Glutamatergic neuron (in vitro differentiated cells): ENCODE measurements at places on chromosomes 5 and 9. TPM values are rescaled to one million over a fixed set of nuclear protein-coding genes. Genes with fewer than 3 reads are reported as not detected.

Gene FRRS1L
- total RNA-seq: 4.4 TPM

Gene GRIN1
- 5.5 TPM for total RNA-seq

Gene DMRTA1
- total RNA-seq: 30.1 TPM

Gene CDKN2B
- 0.93 TPM for total RNA-seq

Gene CXCL14
- 0.32 TPM for total RNA-seq

DNA sequence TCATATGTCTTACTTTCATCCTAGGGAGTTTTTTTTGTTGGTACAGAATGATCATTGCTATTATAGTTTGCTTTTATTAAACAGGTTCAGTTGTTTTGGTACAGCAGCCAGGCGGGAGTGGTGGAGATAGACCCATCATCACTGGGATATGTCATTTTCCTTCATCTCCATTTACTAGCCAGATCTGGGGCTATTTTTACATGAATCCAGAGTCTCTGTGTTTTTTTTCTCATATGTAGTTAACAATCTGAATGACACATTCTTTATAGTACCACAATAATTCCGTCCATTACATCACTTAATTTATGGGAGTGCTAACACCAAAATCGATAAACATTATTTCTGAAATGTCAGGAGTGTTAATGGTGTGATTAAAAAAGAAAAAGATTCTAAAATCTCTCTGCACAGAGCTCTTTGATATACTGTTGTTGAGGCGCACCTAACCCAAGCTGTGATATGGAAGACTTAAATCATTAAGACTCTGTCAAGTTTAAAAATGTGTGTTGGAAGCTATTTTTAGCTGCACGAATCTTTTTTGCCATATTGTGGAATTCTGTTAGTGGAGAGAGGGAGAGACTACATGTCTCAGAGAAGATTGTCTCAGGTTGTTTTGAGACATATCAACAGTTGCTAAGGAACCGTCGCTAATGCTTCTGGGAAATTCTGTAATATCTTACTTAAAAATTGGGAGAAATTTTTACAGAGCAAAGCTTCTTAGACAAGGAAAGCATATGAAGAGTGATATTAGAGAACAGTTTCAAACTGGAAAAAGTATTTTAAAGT, 59.6 kb downstream of the RPS23 start:
- no peak overlapping the region for H3K27ac ChIP-seq
- H3K36me3 ChIP-seq: no peaks in the 10 kb centered on the region
- no peak overlapping the region for H3K4me3 ChIP-seq
- H3K4me1 ChIP-seq: no peaks in the 10 kb centered on the region

GRCh38 chr9:127280880-127281660, 16.5 kb downstream of the GARNL3 start:
- no peak overlapping the region for H3K4me3 ChIP-seq
- no peak for DNase-seq
- no peaks in the 10 kb centered on the region for H3K27me3 ChIP-seq
- peak overlapping the region; percentile 1 for H3K27ac ChIP-seq
- H3K4me1 ChIP-seq: no peaks in the 10 kb centered on the region

DNA sequence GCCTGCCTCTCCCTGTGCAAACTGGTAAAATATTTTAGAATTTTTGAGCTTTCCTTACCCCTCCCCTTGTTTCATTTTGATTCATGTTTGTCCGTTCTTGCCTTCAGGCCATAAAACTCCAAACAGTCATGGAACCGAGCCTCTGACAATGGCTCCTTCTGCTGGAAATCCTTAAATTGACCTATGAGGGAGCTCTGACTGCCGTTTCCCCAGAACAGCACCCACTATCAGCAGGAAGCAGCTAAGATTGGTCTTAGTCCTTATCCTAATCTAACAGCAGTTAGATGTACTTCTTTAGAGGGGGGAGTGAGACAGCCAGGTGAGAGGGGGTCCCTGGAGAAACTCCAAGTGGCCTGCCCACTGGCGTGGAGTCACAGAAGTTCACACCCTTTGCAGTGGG, 106.7 kb downstream of the FAM174A start:
- no peak overlapping the region for H3K27ac ChIP-seq
- H3K4me3 ChIP-seq: no peak overlapping the region
- no peaks in the 10 kb centered on the region for H3K4me1 ChIP-seq
- DNase-seq: no peak

DNA sequence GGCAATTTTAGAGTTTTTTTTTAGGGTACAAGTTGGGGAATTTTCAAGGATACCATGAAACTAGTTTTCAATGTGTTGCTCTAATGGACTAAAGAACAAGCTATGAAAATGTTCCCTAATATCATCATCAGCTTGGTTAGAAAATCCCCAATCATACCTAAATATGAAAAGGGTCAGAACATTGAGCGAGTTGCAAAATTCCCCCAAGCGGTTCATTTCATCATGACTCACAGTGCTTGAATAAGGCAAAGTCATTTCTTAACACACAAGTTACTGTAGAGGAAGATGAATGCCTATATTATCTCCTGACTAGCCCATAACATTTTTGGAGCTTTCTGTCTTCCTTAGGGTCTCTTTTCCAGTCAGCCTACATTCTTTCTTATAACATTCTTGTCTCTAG, 62.7 kb downstream of the ST8SIA4 start:
- H3K36me3 ChIP-seq: no peaks in the 10 kb centered on the region
- no peak for DNase-seq
- no peak overlapping the region for H3K27ac ChIP-seq
- peaks cover 12% of the 10 kb centered on the region for H3K4me1 ChIP-seq
- H3K4me3 ChIP-seq: no peak overlapping the region
- H3K27me3 ChIP-seq: no peaks in the 10 kb centered on the region

- peaks cover 4% of the 10 kb centered on the region for H3K27me3 ChIP-seq
- no peak overlapping the region for H3K27ac ChIP-seq
- no peaks in the 10 kb centered on the region for H3K4me1 ChIP-seq
- H3K36me3 ChIP-seq: peaks cover 1% of the 10 kb centered on the region
These were observed 59.1 kb downstream of the BARX1 start for GRCh38 chr9:93896093-93896492.

DNA sequence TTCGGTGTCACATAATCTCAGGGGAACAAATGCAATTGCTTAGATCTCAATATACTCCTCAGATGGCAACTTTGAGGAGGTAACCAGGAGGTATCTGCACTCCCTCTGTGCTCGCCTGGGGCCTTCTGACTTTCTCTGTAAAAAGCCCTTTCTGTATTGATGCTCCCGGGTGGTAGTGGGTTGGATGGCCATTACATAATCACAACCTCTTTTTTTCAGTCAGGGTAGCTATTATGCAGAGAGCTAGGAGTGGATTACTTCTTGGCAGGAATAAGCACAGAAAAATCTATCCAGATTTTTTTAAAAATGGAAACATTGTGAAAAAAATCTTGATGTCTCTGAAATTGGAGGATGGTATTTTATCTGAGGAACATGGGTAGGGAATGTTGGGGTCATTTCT, 116.6 kb downstream of the SH3GL2 start:
- no peak overlapping the region for H3K27ac ChIP-seq
- H3K36me3 ChIP-seq: no peaks in the 10 kb centered on the region
- H3K27me3 ChIP-seq: no peaks in the 10 kb centered on the region

DNA sequence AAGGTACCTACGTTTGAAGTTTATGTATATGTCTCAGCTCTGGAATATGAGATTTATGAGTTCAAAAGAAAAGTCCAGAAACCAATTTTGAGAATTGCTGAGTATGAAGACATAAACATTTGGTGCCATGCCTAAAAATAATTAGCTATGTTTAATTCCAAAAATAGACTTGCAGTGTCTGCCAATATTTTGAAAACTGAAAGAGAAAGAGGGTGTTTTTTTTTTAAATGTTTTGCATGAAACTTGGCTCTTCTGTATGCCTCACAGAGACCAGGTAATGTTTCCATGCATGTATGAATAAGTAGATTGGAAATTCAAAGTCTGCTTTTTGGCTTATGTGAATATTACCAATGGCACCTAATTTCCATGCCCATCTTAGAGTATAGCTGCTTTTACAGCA, 634.4 kb upstream of the C9orf72 start:
- H3K4me1 ChIP-seq: peaks cover 6% of the 10 kb centered on the region
- no peaks in the 10 kb centered on the region for H3K36me3 ChIP-seq
- no peak for DNase-seq

DNA sequence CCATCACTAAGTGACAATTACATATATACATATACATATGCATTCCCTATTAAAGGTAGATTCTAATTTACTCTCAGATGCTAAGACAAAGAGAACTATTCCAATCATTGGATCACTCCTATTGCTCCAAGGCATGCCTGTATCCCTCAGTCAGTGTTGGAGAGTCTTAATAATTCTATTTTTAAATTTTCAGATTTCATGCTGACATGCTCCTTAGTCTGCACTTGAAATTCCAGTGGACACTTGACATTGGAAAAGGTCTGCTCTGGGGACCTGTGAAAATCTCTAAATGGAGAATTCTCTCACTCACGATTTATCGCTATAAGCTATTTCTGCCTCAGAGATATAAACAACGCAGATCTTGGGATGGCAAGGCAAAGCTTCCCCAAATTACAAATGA, 3.9 kb upstream of the FUBP3 start:
- no peak for DNase-seq
- H3K4me3 ChIP-seq: no peak overlapping the region
- H3K36me3 ChIP-seq: no peaks in the 10 kb centered on the region
- no peaks in the 10 kb centered on the region for H3K27me3 ChIP-seq

GRCh38 chr9:107569174-107569573, 79.6 kb upstream of the KLF4 start:
- H3K4me1 ChIP-seq: peaks cover 2% of the 10 kb centered on the region
- peaks cover 1% of the 10 kb centered on the region for H3K27me3 ChIP-seq
- DNase-seq: no peak
- H3K27ac ChIP-seq: no peak overlapping the region
- no peak overlapping the region for H3K4me3 ChIP-seq

DNA sequence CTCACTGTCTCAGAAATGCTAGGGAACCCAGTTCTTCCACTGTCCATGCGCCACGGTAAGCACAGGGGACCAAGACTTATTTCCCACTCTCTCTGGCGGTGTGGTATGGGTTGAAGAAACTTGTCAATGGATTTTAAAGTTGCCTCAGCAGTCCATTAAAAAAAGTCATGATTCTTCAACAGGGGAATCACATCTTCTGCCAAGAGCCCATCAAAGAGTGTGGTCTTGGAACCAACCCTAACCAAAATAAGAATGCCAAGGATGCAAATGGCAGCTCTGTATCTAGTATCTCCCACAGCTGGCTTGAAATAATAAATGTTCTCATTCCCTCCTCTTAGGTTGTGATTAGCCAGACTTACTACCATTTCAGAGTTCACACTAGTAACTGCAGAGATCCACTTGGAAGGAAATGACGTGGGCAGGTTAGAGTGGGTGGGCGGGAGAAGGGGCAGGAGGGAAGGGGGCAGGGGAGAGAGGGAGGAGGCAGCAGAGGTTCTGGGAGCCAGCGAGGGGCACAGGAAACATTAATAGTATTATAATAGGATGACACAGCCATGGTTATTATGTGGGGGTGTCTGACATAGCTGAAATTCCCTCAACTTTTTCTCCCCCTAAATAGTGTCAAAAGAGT, 17.6 kb downstream of the PTCH1 start:
- no peak overlapping the region for H3K27ac ChIP-seq
- H3K4me3 ChIP-seq: peak overlapping the region; percentile 31
- no peak for DNase-seq

- H3K27me3 ChIP-seq: no peaks in the 10 kb centered on the region
- H3K27ac ChIP-seq: no peak overlapping the region
- no peak for DNase-seq
- no peaks in the 10 kb centered on the region for H3K4me1 ChIP-seq
- H3K4me3 ChIP-seq: no peak overlapping the region
- no peaks in the 10 kb centered on the region for H3K36me3 ChIP-seq
These were observed 141.8 kb downstream of the PRKACG start for GRCh38 chr9:68872026-68872501.

GRCh38 chr9:135544981-135545635, 818 bp upstream of the OBP2A start:
- H3K4me1 ChIP-seq: no peaks in the 10 kb centered on the region
- no peak overlapping the region for H3K27ac ChIP-seq
- peaks cover 5% of the 10 kb centered on the region for H3K36me3 ChIP-seq
- H3K4me3 ChIP-seq: no peak overlapping the region
- no peak for DNase-seq

DNA sequence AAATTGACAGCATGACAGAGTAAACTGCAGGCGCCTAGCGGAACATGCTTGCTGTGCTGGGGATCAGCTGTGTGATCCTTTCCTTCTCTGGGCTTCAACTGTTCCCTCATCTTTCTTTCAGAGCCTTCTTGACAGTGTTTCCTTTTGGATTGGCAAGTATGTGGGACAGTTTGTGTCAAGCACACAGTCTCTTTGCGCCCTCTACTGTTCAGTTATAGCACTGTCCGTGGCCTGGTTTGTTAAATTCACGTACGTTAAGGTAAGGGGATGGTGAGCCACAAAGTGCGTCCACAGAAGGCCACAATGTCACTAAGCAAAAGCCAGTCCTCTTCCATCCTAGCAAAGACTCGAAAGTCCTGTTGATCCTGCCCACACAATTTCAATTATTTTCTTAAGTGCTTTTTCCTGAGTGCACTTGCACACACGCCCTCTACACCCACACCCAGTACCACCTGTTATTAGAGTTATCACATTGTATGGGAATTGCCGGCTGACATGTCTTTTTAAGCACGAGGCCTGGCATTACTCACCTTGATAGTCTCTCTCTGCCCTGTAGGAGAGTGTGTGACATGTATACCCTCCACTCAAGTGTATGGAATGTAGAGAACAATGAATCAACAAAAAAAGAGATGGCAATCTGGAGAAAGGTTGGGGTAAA, 22.5 kb upstream of the PTPN3 start:
- H3K4me3 ChIP-seq: no peak overlapping the region
- peak; percentile 75 for DNase-seq
- H3K27ac ChIP-seq: no peak overlapping the region
- H3K36me3 ChIP-seq: no peaks in the 10 kb centered on the region

GRCh38 chr9:1460143-1460769, 410.1 kb downstream of the DMRT2 start:
- H3K27me3 ChIP-seq: peaks cover 3% of the 10 kb centered on the region
- H3K27ac ChIP-seq: peak overlapping the region; percentile 67
- no peak for DNase-seq

DNA sequence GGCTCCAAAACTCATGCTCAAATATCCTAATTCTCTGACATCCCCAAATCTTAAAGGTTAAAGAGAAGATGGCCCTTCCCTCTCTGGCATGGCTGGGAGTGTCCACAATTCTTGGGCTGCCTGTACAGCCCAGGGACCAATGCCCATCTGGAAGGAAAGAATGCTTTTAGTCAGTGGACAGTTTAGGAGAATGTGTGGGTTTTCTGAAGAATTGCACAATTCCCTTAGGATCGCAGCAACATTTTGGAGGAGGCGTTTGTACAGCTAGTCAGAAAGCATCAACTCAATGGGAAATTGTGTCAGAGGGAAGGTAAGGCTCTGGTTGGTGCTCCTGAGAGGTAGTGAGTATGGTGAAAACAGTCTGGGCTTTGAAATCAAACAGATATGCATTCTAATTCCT, 15.0 kb downstream of the FAM193B start:
- H3K27me3 ChIP-seq: peaks cover 3% of the 10 kb centered on the region
- H3K27ac ChIP-seq: no peak overlapping the region
- no peak overlapping the region for H3K4me3 ChIP-seq
- no peak for DNase-seq
- H3K4me1 ChIP-seq: peaks cover 43% of the 10 kb centered on the region
- H3K36me3 ChIP-seq: no peaks in the 10 kb centered on the region
